ENCODE measurements at places on chromosomes 1 and 21. TPM values are rescaled to one million over a fixed set of nuclear protein-coding genes. Genes with fewer than 3 reads are reported as not detected.

- no peak for DNase-seq
Measured at GRCh38 chr1:161218301-161219077, 3.4 kb downstream of the FCER1G start.

DNA sequence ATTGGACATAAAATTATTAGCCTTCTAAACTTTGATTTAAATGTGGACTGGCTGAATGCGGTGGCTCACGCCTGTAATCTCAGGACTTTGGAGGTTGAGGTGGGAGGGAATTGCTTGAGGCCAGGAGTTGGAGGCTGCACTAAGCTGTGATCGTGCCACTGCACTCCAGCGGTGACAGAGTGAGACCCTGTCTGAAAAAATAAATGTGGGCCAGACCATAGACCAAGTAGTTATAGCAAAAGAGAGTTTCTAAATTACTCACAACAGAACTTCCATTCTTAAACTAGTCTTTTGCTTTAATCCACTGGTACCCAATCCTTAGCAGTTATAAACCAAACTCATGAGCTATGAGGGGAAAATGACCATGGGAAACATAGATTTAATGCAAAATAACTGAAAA, 35.2 kb downstream of the RAP1A start:
- DNase-seq = no peak

- DNase-seq = no peak
Measured at GRCh38 chr1:6953907-6954364, 168.7 kb downstream of the CAMTA1 start.

DNA sequence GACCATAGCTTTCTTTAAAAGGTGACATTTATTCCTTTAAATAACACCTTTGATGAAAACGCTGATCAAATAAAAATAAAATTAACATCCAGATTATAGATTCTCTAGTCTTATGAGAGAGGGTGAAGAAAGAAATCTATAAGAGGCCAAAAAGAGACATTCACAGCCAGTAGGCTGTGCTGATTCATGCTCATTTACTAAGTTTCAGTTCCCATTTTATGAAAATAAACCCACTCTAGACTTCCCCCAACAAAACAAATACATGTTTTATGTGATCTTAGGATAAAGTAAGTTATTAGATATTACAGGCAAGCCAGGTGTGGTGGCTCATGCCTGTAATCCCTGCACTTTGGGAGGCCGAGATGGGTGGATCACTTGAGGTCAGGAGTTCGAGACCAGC, 21.1 kb downstream of the ESRRG start:
- DNase-seq = no peak

DNA sequence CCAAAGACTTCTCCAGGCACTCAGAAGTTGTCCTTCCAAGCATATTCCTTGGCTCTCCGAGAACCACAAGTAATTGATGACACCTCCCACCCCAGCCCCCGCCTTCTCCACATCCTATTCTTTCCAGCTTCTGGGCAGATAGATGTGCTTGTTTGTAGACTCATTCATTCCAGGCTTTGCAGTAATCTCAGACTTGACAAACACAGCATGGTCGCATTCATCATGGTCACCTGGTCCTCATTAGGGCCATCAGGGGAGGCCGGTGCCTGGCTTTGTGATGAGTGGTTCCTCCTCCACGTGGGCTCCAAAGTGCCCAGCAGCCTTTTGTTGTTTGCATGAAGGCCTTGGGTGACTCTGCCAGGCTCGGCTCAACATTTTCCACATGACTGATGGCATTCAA, 28.5 kb upstream of the KCNE2 start:
- no peak for DNase-seq

- no peak for DNase-seq
Measured at GRCh38 chr1:214448536-214448935, 102.9 kb downstream of the PTPN14 start.

Gene LCE2C
- not detected for total RNA-seq

GRCh38 chr1:213651077-213651476, 336.7 kb upstream of the PROX1 start:
- no peak for DNase-seq

- no peak for DNase-seq
Measured at GRCh38 chr1:58622571-58622970, 45.5 kb upstream of the TACSTD2 start.

DNA sequence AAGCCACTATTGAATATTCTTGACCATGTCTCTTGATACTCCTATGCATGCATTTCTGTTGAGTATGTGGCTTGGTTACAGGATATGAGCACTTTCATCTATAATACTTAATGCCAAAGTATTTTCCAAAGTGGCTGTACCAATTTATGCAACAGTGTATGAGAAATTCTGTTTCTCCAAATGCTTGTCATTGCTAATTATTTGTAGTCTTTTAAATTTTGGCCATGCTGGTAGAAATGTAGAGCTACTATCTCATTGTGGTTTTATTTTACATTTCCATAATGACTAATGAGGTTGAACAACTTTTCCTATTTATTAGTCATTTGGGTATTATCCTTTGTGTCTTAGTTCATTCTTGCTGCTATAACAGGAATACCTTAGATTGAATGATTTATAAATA, 71.4 kb upstream of the TSPAN2 start:
- DNase-seq = no peak

- DNase-seq = no peak
Measured at GRCh38 chr1:22080191-22080590, 27.7 kb downstream of the CDC42 start.

DNA sequence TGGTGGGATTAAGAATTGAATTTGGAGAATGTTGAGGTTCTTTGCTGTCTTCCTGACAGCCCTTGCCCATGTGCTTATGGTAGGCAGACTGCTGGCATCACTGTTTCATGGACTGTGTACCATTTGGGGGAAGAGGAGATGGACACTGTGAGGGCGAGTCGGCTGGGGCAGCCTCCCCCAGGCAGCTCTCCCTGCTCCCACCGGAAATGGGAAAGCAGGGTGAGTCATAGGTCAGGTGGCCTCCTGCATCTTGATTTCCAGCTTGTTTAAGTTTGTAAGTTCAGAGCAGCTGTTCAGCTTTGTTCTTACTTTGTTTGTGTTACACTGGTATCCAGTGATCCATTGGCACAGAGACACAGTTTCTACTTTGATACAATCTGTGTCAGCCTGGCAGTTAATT, 87.2 kb upstream of the CNIH3 start:
- DNase-seq = no peak

- no peak for DNase-seq
Measured at GRCh38 chr1:212743901-212744475, 44.3 kb upstream of the BATF3 start.

Gene PIP5K1A
- 56.3 TPM for total RNA-seq

DNA sequence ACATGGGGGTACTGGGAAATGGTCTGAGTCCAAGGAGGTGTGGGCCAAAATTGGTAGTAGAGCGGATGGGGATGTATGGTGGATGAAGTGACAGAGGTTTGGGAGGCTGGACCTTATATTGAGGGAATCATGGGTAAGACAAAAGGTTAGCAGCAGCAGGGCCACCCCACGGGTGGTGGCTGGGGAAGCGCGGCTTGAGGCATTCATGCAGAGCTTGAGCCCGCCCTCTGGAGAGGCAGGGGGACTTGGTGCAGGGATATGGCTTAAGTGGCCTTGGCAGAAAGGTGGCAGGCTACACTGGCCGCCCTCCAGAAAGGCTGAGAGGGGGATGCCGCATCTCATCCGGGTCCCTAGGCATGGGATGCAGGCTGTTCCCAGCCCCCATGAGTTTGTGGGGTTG, 31.5 kb downstream of the HMGB4 start:
- no peak for DNase-seq

DNA sequence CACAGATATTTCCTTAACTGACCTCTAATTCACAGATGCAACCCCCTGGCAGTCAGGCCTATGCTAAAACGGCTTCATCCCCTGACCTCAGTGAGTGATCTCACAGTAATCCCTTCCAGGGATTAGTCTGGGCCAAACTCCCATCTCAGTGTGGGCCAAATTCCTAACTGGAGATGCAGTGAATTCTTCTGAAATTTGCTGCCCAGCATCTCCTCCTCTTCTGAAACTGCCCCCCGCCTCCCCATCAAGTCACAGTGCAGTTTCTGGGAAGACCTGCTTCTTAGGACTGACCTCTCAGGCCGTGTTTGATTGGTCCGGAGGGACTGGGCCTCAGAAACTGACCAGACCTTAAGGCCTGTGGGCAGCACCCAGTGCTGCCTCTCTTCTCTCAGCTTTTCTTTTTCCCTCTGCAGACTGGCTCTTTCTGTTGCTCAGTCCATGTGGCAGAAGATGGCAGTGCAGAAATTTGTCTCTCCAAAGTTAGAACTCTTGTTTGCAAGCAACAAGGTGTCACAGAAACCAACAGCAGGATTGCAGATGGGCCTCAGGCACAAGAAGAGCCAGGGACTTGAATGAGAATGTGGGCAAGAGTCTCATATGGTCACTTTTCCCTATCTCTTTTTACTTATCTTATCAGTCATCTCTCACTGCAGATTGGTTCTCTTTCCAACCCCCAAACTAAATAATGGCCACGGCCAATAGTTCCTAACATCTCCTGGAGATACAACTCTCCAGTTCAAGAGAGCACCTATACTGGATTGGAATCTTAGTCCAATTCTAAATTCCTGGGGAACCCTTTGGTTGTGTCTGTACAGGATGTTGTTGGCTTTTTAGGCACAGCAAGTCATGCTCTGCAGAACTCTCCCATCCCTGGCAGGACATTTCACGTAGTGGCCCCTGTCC, 95.5 kb upstream of the RALGPS2 start:
- no peak for DNase-seq

Gene LRRC71
- total RNA-seq = 0.16 TPM

Gene GSTM1
- not detected for total RNA-seq

- DNase-seq = no peak
Measured at GRCh38 chr1:192109576-192109975, 48.7 kb upstream of the RGS18 start.

GRCh38 chr1:150516616-150517015, 1.1 kb downstream of the FALEC start:
- no peak for DNase-seq

DNA sequence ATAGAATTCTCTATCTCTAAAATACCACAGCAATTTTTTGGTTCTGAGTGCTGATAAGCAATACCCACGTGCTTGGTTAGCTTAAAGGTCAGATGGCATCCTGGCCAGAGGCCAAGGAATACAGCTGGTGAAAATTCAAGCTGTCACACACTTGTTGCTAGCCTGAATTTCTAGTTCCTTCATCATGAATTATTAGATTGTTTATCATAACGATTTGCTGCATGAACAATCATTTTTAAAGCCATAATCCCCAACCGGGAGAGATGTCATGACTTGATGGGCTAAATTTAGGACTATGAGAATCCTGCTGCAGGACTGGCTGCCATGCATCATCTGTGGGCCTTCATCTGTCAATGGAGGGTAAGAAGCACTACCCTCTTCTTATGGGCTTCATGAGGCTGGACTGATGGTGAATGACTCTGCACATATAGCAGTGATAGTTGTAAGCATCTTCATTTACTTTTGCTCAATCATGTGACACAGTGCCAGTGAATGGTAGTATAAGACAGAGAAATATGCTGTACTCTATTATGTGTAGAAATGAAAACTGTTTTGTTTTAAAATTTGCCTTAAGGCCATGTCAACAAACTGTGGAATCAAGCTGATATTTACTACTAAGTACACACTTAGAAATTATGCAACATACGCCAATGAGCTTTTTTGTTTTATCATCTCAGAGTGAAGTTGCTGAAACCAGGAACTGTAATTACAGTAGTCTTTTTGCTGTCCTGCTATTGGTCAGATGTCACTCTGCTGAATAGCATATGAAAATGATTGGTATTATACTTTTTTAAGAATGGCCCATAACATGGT, 80.5 kb upstream of the RALGPS2 start:
- no peak for DNase-seq

DNA sequence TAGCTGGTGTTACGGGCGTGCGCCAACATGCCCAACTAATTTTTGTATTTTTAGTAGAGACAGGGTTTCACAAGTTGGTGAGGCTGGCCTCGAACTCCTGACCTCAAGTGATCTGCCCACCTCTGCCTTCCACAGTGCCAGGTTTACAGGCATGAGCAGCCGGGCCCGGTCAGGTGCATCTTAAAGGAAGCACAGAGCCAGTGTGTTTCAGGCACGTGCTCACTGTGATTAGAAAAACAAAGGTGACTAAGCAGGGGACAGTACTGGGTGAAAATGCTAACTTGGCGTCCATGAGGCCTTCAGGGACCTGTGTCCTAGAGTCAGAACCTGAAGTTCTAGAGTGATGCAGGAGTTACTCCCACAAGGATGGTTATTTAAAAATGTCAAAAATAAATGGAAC, 60.0 kb upstream of the GJA8 start:
- no peak for DNase-seq

Gene CCDC190
- 0.31 TPM for total RNA-seq

DNA sequence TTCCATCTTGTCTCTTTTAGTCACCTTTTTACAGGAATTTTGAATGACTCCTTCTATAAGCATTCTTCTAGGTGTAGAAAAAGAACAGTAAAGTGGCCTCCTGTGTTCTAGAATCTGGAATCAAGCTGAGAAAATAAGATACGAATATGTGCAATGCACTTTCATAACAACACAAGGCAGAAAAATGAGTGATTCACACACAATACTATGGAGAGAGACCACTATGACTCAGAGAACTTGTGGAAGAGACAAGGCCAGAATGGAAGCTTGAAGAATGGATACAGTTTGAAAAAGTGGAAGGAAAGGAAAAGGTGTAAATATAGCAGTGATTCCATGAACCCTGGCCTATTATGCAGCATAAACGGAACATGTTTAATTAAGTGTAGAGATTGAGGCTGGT, 57.1 kb upstream of the SAMSN1 start:
- DNase-seq = no peak

Gene NEGR1
- total RNA-seq = 40.9 TPM

Gene NMNAT2
- 41.5 TPM for total RNA-seq

DNA sequence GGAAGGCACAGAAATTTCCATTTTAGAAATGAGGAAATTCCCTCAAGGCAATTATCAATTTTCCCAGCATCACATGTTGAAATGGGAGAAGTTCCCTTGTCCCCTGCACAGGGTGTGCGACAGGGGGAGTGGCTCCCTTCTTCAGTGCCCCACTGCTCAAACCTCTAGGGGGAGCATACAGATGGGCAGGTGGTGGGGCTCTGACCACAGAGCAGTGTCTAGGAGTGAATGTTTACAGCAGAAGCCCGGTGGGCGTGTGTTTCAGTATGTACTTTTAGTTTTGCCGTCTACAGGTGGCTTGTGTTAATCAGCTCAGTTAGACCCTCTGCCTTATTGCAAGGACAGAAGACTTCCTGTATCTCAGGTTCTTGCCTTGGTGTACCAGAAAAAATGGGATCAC, 493.7 kb upstream of the PLXNA2 start:
- DNase-seq = no peak

Gene AKR1A1
- total RNA-seq = 56.1 TPM

- no peak for DNase-seq
Measured at GRCh38 chr1:43001434-43001833, 42.8 kb upstream of the SLC2A1 start.

GRCh38 chr1:100736746-100737145, 17.2 kb downstream of the VCAM1 start:
- DNase-seq = no peak

GRCh38 chr1:205543351-205544301, 39.2 kb downstream of the CDK18 start:
- DNase-seq = peak; percentile 74

GRCh38 chr21:34511787-34512455, at the start of gene KCNE1:
KCNE1 (minus strand) TSS chr21:34512210; CDS start chr21:34449634, 62,576 bp downstream.
- DNase-seq = no peak

Gene LCE3E
- not detected for total RNA-seq

Measured in occipital lobe (tissue), 3 donors.